Transverse colon (tissue), 4 donors: ENCODE measurements at places on chromosomes 2 and 18. TPM values are rescaled to one million over a fixed set of nuclear protein-coding genes. Genes with fewer than 3 reads are reported as not detected.

DNA sequence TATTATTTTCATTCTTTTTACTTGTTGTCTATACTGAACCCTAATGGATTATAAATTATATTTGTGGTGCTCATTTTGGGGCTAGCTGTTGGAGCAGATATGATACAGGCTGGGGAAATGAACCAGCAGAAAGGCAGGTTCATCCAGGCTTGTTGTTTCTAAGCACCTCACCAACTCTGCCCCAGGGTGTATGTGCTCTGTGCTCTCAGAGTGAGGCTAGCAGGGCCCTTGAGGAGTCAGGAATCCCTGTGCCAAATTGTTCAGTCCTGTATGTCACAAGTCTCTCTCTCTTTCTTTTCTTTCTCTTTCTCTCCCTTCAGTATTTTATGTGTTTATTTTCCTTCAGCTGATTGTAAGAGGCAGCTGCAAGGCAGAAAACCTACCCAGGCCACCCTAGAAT lies 181.1 kb upstream of the DPP10 start:
- DNase-seq, result no peak

Gene KIAA2012
- not detected for total RNA-seq

GRCh38 chr2:74222300-74222650 lies 23.9 kb downstream of the MTHFD2 start:
- no peak for DNase-seq

- DNase-seq, result no peak
Observed at GRCh38 chr2:129061069-129061768, 742.6 kb upstream of the HS6ST1 start.

DNA sequence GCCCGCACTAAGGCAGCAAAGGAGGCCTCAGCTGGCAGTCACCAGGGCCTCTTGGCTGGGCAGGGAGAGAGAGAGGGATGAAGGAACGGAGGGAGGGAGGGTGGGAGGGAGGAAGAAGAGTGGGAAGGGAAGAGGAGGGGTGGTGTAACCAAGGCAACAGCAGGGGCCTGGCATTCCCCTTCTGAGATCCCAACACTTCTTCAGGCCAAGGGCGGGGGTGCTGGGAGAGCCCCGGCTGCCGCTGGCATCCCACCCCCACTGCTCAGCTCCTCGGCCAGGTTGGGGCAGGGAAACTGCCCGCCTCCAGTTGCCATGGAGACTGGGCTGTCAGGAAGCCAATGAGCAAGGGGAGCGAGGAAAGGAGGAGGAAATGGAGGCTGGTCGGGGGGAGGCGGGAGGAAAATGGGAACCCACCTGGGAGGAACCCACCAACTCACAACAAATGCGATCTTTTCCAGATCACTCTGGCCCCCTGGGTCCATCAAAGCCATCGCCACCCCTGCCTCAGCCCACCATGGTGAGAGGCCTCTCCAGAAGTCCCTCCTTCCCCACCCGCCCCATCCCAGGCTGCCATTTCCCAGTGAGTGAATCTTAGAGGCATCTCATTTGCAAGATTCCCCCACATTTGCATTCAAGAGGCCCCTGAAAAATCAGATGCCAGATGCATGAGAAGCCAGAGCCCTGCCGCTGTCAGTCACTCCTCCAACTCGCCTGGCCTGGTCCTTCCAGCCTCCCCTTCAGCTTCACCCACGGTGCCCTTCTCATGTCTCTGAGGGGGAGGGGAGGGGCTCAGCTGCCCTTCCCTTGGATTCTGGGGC lies 12.4 kb downstream of the SH2D6 start:
- no peak for DNase-seq

- DNase-seq, result no peak
Observed at GRCh38 chr2:173555833-173556232, 201.2 kb downstream of the CDCA7 start.

DNA sequence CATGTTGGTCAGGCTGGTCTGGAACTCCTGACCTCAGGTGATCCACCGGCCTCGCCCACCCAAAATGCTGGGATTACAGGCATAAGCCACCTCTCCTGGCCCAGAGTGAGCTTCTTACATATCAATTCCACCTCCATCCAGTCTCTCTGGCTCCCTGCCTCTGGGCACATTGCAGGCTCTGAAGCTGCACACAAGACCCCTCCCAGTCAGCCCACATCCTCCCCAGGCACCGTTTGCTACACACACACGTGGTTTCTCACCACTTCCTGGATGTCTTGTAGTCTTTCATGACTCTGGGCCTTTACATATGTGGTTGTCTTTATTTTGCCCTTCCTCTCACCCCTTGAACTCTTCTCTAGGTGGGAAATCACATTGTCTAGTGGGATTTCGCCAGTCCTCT lies 64.0 kb upstream of the CABLES1 start:
- DNase-seq, result peak; percentile 66

Gene CAPN14
- 0.14 TPM for total RNA-seq

Gene COLEC12
- 7.8 TPM for total RNA-seq

GRCh38 chr2:212549463-212549862 lies 10.9 kb upstream of the ERBB4 start:
- no peak for DNase-seq

DNA sequence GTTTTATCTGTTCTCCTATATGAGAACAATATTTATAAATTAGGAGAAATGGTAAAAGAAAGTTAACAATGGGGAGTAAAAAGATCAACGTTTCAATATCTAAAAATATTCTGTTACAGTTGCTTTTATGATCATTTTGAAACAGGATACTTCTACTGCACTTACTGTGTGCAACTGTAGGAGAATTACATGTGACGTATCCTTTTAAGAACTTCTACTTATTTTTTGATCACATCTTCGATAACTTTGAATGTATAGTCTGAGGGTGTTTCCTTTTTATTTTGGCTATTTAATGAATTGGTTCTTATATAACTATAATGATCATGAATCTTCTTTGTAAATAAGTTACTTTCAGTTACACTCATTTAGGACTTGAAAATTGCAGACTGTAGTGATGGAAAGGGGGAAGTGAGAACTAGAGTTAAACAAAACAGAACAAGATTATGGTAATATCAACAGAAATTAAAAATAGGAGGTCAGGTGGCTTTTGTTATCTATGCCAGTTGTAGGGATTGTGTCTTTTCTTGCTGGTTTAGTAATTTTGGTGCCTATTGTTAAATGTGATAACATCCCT lies 109.9 kb downstream of the MSTN start:
- DNase-seq, result no peak

- DNase-seq, result no peak
Observed at GRCh38 chr2:105417857-105418436, 19.1 kb upstream of the FHL2 start.

DNA sequence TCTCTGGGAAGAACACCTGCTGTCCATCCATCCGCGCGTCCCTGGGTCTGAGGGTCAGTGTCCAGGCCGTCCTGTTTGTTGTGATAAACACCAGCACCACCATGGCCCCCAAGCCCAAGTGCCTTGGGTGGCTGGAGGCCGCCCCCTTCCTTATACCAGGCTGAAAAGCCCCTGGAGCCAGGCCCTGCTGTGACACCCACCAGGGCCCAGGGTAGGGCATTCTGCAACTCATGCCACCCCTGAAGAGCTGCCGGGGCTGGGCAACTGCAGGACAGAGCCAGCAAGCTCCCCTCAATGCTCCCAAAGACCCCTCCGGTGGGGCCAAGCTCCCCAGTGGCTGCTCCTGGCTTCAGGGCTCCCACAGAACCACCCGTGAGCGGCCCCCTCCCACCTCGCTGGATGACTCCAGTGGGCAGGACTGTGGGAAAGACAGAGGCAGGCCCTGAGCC lies 31.9 kb upstream of the SNED1 start:
- no peak for DNase-seq

Gene CXCR1
- total RNA-seq, result not detected

Gene GLI2
- total RNA-seq, result 1.6 TPM

GRCh38 chr2:223994562-223995162 lies 37.4 kb downstream of the MRPL44 start:
- no peak for DNase-seq

- DNase-seq, result no peak
Observed at GRCh38 chr2:128617661-128618060, 299.0 kb upstream of the HS6ST1 start.

- DNase-seq, result no peak
Observed at GRCh38 chr2:74201596-74201995, 3.2 kb downstream of the MTHFD2 start.
